ENCODE measurements at places on chromosomes 3 and 15.

- DNase-seq: peak; percentile 84
These were observed 6.4 kb upstream of the C15orf39 start for GRCh38 chr15:75195122-75195765.

- DNase-seq: peak; percentile 28
These were observed 270.9 kb downstream of the RPLP1 start for GRCh38 chr15:69723404-69724096.

- DNase-seq: no peak
These were observed 57.2 kb upstream of the MCF2L2 start for GRCh38 chr3:183485585-183485984.

DNA sequence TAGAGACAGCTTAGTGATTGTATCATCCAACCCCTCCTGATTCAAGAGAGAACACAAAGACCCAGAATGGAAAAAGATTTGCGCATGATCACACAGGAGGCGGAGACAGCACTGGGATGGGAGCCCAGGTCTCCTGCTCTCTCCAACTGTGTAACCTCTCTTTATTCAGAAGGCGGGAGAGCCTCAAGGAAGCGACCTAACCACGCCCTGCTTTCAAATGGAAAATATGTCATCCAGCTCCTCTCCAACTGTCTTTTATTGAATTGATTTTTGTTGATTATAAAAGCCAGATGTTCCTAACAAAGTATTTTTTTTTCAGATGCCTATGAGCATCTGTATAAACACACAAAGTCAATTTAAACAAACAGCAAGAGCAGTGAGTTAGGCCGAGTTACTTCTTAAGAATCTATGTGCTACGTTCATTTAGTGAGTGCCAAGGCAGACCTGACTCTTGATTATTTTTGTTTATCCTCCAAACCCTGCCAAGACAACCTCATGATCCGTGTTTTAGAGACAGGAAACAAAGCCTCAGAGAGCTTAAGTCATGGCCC lies 74.5 kb downstream of the BFSP2 start:
- DNase-seq: no peak
